ENCODE measurements at places on chromosomes 6 and 20. TPM values are rescaled to one million over a fixed set of nuclear protein-coding genes. Genes with fewer than 3 reads are reported as not detected.

Gene LMBRD1
- 23.0 TPM for total RNA-seq

Gene ADAM33
- 136 TPM for total RNA-seq

Gene PRPF6
- 66.0 TPM for total RNA-seq

Gene VIP
- not detected for total RNA-seq

Gene GTSF1L
- total RNA-seq, result not detected
